ENCODE measurements at places on chromosomes 11 and 22. TPM values are rescaled to one million over a fixed set of nuclear protein-coding genes. Genes with fewer than 3 reads are reported as not detected.

GRCh38 chr11:1746956-1747752 is 3.2 kb downstream of the IFITM10 start:
- no peak for DNase-seq

DNA sequence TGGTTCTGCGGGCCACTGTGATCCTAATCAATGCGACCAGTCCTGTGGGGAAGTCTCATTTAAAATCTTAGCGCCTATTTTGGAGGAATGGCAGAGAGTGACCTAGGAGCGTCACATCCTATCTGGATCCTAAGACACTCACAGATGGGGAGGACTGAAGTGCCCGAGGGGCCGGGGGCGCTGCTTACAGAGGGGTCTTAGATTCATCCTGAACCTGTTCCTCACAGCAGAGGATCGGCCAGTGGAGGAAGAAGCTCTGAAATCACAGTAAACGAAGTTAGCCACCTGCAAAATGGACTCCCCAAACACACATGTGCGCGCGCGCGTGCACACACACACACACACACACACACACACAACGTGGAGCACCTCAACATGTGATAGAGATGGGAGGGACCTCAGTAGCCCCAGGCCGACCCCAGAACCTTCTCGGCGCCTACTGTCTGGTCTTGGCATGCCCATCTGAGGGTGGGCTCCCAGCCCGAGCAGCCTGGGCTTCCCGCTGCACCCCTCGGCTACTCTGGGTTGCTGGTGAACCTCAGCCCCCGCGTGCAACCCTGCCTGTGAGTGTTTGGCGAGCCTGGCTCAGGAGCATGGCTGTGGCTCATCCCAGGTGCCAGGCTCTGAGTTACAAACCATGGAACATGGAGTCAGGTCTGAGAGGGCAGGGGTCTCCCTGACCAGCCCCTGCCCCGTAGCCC is 613.3 kb downstream of the TBC1D22A start:
- no peak for DNase-seq

DNA sequence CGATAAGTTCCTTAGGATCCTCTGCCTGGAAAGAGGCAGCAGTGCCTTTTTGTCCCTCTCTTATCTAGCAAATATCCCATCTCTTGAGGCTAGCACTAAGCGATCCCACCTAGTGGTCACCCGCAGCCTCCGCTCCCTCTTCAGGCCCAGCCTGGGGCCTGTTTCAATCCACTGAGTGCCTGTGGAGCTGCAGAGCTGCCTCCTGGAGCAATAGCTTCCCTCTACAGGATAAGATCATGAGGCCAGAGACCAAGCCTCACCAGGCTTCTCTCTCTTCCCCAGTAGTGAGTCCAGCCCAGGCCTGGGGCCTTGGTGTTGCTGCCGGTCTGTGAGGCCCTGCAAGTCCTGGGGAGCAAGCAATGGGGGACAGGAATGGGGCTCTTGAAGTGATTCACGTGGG is 65.8 kb downstream of the SLC22A12 start:
- no peak for DNase-seq

DNA sequence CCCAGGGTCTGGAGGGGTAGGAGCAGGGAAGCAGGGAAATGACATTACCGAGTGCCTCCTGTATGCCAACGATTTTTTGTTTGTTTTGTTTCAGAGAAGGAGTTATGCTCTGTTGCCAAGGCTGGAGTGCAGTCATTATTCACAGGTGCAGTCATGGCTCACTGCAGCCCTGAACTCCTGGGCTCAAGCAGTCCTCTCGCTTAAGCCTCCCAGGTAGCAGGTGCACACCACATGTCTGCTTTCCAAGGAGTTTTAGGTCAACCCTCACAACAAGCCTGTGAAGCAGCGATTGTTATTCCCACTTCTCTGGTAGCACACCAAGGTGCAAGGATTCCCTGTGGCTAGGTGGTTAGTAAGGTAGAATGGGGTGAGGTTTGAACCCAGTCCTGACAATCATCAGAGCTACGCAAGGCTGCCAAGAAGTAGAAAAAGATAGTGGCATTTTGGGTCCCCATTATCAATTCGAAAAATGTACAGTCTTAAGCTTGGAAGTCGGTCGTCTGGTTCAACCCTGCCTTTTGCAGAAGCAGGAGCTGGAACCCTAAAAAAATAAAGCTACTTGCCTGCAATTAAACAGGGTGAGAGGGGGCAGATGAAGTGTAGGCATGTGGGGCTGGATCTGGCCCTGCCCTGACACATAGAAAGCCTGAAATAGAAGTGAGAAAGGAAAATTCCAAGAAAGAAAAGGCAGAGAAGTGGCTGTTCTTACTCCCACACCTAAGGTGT is 9.1 kb downstream of the UCP3 start:
- DNase-seq: no peak

DNA sequence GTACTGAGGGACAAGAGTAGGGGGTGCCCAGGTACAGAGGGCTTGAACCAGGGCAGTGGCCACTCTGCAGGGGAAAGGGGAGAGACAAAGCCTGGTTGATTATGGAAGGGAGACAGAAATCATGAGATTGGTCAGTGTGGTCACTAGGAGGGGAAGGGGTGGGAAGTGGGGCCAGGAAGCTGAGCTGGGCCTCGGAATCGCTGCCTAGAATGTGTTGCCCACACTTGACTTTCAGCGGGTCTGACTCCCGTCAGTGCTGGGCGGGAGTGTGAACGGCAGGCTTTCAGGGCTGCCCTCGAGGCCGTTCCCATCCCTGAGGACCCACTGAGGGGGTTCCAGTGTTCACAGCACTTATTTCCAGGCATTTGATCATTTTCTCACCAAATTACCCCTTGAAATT is 5.9 kb downstream of the DAGLA start:
- DNase-seq: no peak

YPEL1 gene
- 5.8 TPM for total RNA-seq

GRCh38 chr11:85672105-85672902 is 7.4 kb upstream of the CREBZF start:
- no peak for DNase-seq

MYO7A gene
- total RNA-seq: 2.8 TPM

DKK3 gene
- 67.7 TPM for total RNA-seq

- no peak for DNase-seq
These were observed 2.5 kb downstream of the PKP3 start for GRCh38 chr11:396511-396947.

LIPT2 gene
- total RNA-seq: 2.1 TPM

GRCh38 chr22:27295040-27295439 is 506.5 kb downstream of the MN1 start:
- DNase-seq: no peak

GRCh38 chr11:8705146-8705545 is 22.6 kb downstream of the RPL27A start:
- DNase-seq: no peak

BAIAP2L2 gene
- 0.59 TPM for total RNA-seq

DNA sequence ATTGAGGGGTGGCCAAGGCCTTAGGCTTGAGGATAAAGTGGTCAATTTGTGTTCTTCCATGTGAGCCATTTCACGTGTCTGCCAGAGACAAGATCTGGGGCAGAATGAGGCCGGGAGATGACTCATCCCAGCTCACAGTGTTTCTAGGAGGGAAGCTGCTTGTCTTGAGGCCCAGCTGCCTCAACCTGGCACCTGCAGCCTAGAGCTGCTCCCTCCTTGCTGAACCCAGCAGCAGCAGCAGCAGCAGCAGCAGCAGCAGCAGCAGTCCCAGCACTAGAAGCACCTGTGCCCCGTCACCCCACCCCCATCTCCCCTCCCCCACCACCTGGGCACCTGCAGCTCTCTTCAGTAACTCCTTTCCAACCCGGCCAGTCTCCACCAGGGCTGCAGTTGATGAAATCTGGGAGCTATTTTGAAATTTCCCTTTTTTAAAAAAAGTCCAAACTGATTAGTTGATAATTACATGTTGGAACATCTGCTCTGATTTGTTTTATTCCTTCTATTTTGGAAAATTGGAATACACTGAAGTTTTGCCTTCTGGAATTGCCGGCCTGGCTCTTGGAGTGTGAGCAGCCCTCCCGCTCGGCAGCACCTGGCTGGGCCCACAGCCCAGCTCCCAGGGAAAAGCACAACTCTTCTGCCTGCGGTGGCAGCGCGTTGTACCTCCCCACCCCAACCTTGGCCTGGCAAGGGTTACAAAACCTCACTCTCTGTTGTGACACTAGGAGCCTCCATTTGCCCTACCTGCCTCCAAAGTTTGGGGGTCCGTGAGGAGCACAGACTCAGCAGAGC is 143.5 kb downstream of the NXPE2 start:
- DNase-seq: no peak

DNA sequence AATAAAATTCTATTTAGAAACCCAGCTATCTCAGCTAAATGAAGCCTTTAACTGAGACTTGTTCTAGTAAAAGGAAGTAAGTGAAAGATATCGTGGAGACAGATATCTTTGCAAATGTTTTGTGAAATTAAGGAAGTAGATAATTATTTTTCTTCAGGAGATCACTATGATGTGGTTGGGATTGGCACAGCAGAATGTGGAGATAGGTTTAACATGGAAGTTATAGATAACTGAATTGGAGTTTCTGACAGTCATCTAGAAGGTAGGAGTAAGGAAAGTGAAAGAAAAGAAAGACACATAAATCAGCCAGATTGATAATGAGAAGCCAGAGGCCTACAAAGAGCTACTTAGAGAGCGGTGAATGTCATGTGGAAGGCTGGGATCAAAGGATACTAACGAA is 4.7 kb upstream of the CASP5 start:
- no peak for DNase-seq

DNA sequence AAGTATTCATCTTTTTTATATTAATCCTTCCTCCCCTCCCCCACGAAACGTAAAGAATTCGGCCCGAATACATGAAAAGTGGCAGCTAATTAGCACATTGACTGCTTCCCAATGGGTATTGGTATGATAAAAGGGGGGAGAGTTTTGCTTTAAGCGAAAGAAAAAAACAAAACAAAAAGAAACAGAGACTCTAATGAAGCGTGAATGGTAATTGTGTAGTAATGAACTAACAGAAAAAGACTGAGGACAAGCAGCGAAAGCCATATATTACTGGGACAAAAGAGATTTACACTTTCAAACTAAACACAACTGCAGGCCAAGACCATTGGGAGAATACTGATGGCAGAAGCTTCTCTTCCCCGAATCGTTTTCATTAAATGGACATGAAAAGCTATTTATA is 2.5 kb downstream of the DBX1 start:
- no peak for DNase-seq

GRCh38 chr11:122523846-122524805 is 131.4 kb upstream of the UBASH3B start:
- DNase-seq: peak; percentile 74

CD3G gene
- total RNA-seq: 0.10 TPM

GRCh38 chr11:113906516-113906915 is 1.9 kb downstream of the HTR3B start:
- no peak for DNase-seq

DNA sequence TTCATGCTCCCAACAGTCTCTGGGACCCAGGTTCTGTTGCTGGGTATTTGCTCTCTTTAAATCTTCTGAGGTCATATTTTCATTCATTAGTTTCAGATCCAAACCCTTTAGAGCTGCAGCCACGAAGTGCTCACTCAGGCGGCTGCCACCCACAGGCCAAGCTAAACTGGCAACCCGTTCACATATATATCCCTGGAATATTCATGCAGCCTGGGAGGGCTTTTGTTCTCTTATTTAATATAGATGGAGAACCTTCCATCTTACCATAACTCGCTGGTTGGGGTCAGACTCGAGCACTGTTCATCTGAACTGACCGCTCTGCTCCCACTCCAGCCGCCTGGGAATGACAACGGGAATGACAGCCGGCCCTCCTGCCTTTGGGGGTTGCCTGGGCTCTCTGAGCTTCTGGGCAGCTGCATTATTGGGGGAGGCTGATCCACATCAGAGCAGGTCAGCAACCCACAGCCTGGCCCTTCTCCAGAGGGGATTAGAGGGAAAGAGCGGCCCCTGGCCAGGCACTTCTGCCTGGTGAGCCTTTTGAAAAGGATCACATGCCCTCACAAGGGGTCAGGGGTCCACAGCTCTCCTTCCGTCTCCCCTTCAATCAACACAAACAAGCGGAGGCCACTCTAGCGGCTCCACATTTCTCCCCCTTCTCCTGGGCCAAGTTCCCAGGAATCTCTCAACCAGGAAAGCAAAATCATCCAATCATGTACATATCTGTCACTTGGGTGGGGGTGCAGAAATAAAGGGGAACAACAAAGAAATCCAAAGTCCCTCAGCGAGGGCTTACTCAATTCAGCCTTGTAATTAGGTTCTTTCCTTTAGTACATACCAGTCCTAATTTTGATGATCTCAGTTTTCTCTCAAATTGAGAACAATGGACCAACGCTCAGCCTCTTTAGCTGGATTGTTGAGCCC is 11.8 kb downstream of the TMEM184B start:
- no peak for DNase-seq

DNA sequence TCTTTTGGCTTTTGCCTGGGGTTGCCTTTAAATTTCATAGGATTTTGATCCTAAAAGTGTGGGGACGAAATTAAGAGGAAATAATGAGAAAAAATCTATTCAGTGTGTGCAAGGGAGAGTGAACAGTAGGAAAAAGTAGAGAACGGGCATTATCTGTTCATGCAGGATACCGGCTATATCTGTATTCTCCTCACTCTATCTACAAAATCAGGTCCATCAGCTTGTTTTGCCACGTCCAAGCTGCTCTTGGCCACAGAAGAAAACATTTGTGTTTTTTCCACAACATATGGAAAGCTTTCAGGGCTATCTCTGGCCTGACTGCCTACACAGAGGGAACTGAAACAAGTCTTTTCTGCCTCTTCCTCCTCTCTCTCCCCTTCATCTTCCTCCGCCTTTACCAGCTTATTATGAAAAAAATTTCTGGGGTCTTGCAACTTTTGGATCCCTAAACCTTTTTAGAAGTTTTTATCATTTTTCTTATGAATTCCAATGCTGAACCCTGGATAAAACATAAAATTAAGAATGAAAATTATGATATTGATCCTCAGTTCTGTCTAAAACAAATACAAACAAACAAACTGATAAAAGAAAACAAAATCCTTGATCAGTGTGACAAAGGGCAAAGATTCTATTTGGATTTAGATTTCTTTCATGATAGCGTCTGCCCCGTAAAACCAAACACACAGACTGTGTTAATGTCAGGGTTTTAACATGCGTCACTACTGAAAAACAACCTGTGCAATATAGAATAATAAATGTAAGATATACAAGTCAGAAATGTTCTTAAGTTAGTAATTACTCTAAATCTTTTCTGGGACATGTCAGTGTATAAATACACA is 219.7 kb downstream of the CNTN5 start:
- no peak for DNase-seq

DNA sequence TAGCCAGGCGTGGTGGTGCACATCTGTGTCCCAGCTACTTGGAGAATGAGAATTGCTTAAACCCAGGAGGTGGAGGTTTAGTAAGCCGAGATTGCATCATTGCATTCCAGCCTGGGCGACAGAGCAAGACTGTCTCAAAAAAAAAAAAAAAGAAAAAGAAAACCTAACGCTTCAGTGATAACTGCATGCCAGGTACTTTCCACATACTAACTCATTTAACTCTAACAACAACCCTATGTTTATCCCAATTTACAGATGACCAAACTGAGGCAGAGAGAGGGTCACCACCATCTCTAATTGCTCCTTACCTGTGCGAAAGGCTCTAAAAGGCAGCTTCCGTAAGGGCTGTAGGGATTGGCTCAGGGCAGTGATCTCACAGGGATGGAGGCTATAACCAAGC is 11.6 kb downstream of the PISD start:
- DNase-seq: no peak

DNA sequence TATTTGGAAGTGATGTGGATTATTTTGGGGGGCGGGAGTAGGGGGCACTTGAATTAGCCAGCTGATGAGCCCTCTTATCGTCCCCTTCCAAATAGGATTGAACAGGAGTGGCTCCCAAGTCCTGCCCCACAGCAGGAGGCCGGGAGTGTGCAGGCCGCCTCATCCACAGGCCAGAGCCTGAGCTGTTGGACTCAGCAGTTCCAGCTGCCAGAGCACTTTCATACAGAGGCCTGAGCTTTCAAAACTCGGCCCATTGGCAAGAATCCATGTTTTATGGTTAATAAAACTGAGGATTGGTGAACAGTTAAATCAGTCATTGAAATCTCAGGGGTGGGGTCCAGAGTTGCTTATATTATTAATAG is 9.6 kb downstream of the FAM118A start:
- no peak for DNase-seq
